ENCODE measurements at places on chromosomes 4 and X.

DNA sequence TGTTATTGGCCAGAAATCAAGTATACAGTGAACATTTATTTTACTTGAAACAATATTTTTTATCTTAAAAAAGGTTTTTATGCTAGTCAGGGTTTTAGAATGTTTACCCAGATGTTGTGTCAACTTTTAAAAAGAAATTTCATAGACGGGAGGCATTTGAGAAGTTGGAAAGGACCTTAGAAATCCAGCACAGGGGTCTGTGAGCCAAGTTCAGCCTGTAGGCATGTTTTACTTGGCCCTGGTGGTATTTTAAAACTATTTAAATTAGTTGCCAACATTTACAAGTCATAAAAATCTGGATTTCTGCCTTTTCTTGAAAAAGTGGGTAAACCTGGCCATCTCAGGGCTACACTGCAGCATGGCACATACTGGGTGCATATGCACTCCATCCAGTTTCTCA lies 25.5 kb upstream of the FHL1 start:
- DNase-seq = no peak

DNA sequence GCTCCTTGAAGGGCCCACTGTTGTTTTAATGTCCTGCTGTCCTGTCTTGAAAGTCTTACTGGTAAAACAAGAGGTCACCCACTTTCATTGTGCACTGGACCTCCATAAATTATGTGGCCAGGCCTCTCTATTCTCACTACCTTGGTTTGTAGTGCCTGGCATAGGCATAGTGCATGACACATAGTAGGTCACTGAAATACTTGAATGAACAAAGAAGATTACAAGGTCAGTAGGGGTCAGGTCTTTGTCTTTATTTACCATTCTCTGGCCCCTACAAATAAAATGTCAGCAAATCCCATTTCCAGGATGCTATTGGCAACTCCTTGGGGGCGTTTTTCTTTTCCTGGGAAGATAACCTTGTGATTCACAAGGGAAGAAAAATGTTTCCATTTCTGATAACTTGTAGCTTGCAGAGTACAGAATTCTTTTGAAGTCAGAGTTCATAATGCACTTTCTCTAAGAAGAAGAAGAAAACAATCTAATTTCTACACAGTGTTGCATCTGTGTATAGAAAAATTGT lies 1.4 kb downstream of the PGM2 start:
- DNase-seq = no peak

- DNase-seq = no peak
These were observed 84.2 kb downstream of the CHIC1 start for GRCh38 chrX:73647212-73647611.

GRCh38 chr4:566508-567295 lies 9.4 kb downstream of the TMEM271 start:
- DNase-seq = no peak

DNA sequence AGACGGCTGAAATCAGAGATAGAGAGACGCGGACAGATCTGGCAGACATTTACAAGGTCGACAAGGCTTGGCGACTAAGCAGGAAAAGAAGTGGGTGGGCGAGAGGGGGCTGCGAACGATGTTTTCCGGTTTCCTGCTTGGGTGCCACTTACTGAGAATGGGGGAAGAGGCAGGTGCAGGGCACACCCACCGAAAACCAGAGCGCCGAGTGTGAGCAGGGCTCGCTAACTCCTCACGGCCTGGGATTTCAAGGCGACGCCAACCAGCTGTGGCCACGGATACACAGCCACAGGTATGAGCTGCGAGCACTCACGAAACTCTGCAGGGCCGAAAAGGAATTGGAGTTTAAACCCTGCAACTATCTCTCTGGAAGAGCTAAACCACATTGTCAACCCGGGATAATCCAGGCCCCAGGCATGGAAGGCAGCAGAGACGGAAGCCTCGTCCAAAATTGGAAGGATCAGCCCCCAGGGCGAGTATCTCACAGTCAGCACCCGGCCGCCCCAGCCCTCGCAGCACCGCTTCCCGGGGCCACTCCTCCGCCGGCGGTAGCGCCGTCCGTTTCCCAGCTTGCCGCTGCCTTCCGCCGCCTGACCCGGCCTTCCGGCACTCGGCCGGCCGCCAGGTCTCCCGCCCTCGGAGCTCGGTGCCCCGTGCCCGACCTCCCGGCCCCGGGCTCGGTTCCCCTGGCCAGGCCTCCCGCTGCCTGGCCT lies 778 bp downstream of the CASP3 start:
- peak; percentile 59 for DNase-seq

DNA sequence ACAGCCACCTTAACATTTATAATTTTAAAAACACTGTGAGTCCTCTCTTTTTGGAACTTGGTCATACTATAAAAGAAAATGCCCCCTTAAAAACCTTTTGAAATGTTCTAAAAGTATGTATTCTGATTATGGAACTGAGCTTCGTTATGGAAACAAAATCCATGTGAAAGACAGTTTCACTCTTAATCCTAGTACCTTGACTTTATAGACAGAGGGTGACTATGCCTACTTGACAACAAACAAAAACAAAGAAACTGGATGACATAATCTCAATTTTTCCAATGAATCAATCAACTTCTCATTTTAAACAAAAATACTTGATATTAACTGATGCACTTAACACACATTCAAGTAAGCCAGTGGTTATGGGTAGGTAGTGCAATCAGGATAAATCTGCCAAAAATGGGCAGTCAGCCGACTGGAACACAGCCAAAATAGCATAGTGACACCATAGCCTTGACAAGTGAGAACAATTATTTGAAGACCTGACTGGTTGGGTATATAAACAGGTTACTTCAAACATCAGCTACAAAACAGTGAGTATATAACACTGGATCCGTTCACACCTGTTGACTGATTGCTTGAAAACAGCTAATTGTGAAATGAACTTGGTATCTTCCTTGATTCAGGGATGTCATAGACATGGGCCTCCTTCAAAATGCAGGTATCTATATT lies 265.5 kb downstream of the PPP3CA start:
- no peak for DNase-seq

- DNase-seq = no peak
These were observed 108.6 kb downstream of the ARHGAP6 start for GRCh38 chrX:11557120-11557519.

DNA sequence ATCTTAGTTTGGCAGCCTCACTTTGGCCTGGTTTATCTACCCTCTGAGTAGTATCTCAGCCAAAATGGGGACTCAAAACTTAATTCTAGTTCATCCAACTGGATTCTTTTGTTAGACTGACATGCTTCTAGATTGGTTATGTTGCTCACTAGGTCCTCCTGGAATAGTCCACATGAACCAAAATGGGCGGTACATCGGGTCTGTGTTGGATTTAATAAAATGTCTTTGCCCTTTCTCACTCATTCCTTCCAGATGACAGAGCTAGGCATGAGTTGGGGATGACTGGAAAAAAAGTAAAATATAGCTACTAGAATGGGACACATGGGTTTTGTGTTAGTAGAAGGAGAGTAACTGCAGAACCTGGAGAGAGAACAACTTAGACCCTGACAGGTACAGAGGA lies 247.9 kb downstream of the CCSER1 start:
- DNase-seq = no peak

GRCh38 chr4:117664706-117665444 lies 369.4 kb upstream of the NDST3 start:
- DNase-seq = no peak

- no peak for DNase-seq
These were observed 33.6 kb downstream of the BCOR start for GRCh38 chrX:40064055-40064597.

GRCh38 chr4:107913283-107913899 lies 18.0 kb upstream of the CYP2U1 start:
- peak; percentile 14 for DNase-seq

DNA sequence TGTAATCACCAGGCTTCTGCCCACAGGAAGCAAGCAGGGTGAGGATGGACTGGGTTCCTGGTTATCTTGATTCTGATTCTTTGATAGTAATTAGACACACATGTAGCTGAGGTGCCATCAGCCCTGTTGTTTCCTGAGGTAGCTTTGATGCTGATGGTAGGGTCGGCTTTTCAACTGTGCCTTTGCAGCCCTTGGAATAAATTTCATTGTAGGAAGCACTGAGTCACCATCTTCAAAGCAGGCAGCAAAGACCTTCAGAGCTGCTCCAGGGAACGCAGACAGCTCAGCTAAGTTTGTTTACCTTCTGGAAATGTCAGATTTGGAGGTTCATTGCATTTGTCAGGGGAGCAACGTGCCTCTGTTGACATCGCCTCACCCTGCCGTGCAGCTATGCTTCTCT lies 135.4 kb downstream of the ASMT start:
- no peak for DNase-seq

GRCh38 chr4:181261279-181261678 lies 981.9 kb upstream of the TENM3 start:
- DNase-seq = no peak

GRCh38 chrX:147737690-147738089 lies 174.0 kb upstream of the FMR1 start:
- DNase-seq = no peak

DNA sequence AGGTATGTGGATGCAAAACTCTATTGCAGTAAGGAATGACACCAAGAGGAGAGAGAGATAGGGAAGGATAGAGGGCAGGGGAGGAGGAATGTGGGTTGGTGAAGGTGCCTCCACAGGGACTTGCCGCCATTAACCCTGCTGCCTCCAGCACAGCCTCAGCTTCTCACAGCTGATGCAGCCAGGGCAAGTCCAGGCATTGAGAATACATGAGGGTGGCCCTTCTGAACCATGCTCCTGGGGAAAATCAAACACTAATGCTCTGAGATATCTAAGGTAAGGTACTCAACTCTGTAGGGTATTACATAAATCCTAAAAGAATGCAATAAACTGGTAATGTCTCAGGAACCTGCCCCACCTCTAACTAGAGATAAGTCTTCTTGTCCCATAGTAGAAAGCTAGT lies 28.7 kb downstream of the UGT2B7 start:
- DNase-seq = no peak

GRCh38 chr4:24930151-24930550 lies 17.3 kb upstream of the CCDC149 start:
- DNase-seq = no peak

DNA sequence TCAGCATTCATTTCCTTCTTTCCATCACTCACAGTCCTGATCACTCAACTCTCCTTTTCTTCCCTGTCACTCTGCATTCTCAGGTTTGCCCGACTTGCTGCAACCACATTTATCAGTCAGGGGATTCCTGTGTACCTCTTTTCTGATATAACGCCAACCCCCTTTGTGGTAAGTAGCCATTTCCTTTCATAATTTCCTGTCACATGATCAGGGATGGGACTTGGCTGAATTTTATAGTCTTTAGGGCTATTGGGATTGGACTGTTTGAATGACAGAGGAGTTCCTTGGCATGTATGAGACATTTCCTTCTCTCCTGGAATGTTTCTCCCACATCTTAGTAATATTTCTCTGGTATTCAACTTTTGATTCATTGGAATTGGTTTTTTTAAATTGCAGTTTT lies 11.0 kb downstream of the PGM2 start:
- DNase-seq = no peak

DNA sequence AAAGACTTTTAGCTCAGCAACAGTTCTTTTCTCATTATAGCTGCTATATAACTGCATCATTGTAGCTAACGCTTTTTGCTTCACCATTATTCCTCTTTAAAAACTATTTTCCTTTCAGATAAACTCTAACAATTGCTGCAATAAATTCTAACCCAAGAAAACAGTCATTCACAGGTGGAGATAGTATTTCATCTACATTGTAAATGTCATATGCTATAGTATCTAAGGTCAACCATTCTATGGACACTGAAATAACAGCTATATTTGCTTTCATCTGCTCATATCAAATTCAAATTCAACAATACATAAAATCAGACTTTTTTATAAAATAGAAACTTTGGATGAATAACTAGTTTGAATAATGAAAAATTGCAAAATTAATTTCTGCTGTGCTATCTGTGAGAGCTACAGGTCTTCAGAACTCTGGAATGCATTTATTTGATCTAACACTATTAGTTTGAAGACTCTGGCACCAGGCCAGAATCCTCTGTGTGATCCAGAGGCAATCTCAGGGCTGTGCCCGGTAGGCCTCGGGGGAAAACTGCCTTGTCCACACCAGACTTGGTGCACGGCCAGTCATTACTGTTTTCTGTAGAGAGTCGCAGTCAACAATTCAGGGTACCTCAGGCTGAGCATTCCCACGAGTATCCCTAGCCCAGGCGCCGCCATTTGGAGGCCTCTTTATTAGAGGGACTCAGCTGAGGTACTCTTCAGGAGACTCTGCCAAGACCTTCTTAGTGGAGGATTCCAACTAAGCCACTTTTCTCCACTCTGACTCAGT lies 332.4 kb downstream of the SLC7A11 start:
- no peak for DNase-seq

GRCh38 chr4:48079972-48080391 lies 54.1 kb downstream of the TXK start:
- no peak for DNase-seq

GRCh38 chrX:151789179-151789800 lies 54.7 kb downstream of the CNGA2 start:
- DNase-seq = no peak

DNA sequence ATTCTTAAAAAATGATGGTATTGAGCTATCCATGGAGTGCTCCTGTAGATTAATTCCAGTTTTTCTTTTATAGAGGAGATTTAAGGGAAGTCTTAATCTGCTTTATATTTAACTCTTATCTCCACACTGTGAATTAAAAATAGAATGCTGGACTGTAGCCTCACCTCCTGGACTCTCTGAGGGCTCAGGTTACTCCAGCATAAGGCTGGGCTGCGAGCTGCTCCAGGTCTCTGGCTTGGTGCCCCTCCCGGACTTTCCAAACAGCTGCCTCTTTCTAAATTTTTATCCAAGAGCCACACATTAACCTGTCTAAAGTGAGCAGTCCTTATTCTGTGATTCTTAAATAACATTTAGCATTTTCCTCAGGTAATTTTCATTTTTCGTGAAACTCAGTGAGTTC lies 218.7 kb upstream of the JADE1 start:
- no peak for DNase-seq

GRCh38 chr4:30718641-30719453 lies 1.3 kb upstream of the PCDH7 start:
- DNase-seq = no peak

DNA sequence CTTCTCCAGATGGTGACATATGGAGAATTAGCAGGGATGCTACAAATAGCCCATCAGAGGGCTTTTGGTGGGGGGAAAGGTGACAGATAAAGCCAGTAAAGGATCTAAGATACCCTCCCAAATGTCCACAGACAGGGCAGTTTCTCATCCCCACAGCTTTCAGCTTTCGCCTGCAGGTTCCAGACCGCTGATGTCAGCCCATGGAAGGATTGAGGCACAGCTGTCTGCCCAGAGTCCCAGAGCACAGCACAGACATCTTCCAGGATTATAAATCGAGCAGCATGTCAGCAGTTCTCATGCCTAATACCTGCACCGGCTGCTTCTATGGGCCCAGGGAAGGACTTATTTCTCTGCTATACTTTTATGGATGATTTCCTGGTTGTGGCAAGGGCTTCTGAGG lies 96.7 kb upstream of the MXRA5 start:
- DNase-seq = no peak

- no peak for DNase-seq
These were observed 24.1 kb upstream of the SOD3 start for GRCh38 chr4:24771241-24771640.

GRCh38 chr4:143207555-143207954 lies 22.8 kb downstream of the USP38 start:
- DNase-seq = no peak

- DNase-seq = no peak
These were observed 499.9 kb upstream of the AADAT start for GRCh38 chr4:170589597-170590191.
